Stimulated activated CD4-positive, alpha-beta T cell treated with anti-CD3 and anti-CD28 coated beads, Interleukin-12 subunit alpha, Interleukin-12 subunit beta, amount 100 ng/mL, for 48 hours (primary cell): ENCODE measurements at places on chromosomes 12 and 14.

DNA sequence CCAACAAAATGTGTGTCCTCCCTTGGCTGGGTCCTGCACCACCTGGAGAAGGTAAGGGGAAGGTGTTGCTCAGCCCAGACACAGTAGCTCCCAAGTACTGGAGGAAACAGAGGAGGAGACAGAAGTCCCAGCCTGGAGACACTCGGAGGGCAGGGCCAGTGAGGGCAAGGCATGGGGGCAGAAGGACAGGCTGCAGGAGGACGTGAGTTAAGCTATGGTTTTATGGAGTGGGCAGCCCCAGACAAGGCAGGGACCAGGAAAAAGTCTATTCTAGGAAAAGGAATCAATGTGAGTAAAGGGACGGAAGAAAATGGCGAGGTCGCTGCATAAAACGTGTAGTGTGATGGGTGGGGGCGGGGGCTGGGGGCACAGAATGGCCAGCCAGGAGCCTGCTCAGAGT lies 210.1 kb upstream of the DIO3 start:
- no peak for DNase-seq

GRCh38 chr14:64637735-64638473 lies 66.3 kb upstream of the PLEKHG3 start:
- DNase-seq = no peak

DNA sequence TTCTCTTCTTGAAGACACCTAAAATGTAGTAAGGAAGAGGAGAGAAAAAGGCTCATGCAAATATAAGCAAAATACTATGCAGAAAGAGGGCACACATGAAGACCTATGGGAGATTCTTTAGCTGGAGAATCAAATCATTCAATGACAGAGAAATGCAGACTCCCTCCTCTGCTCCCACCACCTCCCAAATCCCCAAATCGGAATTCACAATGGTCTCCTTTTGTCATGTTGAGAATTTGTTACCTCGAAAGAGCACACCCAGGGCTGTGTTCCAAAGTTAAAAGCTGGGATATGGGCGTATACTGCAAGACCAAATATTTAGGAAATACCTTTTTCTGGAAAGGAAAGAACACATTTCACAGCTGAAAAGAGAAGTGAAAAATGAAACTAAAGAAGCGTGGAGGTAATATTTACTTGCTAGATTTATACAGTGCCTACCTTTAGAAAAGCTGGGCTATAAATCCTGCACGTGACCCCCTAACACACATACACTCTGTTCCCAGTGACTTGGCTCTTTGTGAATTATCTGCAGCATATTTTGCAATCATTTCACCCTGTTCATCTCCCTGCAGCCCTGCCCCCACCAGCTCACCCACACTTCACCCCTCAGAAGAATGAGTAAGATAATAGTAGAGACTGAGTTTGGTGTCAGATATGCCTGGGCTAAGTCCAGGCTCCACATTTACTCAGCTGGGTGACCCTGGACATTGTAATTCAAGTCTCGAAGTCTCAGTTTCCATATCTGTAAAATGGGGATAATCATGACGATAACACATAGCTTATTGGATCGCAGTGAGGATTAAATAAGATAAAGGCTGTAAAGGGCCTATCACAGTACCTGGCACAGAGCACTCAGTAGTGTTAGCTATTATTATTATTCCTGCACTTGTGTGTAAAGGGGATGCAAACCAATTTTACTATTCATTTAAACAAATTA lies 2.9 kb upstream of the CACNA1C start:
- no peak for DNase-seq

DNA sequence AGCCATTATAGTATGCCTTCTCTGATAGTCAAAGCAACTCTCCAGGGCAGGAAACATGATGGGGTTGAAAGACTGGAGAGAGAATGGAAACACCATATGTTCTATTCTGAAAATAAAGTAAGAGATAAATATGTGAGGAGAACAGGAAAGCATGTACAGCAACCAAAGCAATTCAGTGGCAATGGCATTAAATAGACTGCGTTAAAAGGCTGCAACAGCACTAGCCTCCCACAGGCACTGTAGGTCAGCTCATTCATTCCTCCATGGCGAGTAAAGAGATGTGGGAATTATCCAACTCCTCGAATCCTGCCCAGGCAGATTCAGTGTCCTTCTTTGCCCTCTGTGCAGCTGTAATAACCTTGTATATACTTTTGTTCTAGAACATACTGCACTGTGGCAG lies 43.8 kb downstream of the ANO6 start:
- DNase-seq = no peak

DNA sequence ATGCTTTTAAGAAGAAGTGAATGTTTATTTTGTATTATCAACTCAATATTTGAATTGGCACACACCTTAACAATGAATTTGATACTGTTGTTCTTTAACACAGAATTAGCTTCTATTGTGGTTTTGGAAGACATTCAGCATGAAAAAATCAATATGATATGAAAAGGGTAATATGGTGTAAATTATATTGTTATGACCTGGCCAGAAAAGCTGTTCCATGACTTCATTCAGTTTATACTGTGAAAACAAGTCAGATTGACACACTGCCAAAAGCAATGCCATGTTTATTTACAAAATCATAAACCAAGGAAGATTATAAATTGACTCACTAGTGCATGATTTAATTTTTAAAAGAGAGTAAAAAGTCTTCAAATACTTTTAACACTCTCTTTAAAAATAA lies 851.4 kb upstream of the SEL1L start:
- DNase-seq = no peak
